Stimulated activated CD8-positive, alpha-beta memory T cell treated with anti-CD3 and anti-CD28 coated beads, Interleukin-7, amount 100 ng/mL, for 1 hour (primary cell): ENCODE measurements at places on chromosomes 7 and 10.

DNA sequence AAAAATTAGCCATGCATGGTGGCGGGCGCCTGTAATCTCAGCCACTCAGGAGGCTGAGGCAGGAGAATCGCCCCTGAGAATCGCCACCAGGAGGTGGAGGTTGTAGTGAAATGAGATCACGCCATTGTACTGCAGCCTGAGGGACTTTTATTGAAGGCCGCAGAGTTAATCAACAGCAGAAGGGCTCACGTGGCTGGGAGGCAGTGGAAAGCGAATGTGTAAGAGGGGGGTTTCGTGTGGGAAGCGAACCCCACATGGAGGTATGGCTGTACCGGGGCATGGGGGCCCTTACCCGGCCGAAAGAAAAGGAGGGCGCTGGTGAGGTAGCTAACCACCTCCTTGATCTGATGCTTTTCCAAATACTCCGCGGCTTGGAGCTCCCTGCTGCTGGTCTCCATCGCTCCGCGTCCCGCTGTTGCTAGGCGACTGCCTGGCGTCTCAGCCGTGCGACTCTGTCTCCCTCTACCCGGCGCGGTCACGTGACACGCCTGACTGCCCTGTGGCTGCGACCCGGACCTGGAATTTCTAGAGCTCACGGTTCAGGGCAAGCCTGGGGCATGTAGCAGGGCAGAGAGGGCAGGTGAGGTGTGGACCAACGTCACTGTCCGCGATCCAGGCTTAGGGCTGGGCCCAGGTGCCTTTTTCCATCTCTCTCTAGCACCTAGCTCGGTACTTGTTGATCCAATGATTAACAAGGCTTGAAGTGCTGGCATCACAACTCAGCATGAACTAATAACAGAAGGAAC, at the start of gene EFCAB10:
Gene EFCAB10, minus strand, starts transcription at position 428 of the 746 bp plus-strand sequence. Its CDS starts 30 bp downstream, at position 398.
- no peak for DNase-seq

- DNase-seq = no peak
These were observed 41.7 kb downstream of the COBL start for GRCh38 chr7:51274955-51275354.

GRCh38 chr7:158584407-158584806, 3.2 kb downstream of the PTPRN2 start:
- no peak for DNase-seq

- DNase-seq = no peak
These were observed 17.4 kb downstream of the ADGRA1 start for GRCh38 chr10:133104963-133105640.

GRCh38 chr7:83947260-83947659, 247.3 kb downstream of the SEMA3A start:
- no peak for DNase-seq

GRCh38 chr10:95663496-95663895, 7.0 kb upstream of the ALDH18A1 start:
- DNase-seq = no peak

GRCh38 chr7:147878912-147879661, 711.5 kb upstream of the C7orf33 start:
- no peak for DNase-seq

GRCh38 chr10:48602401-48603135, 2.3 kb downstream of the ARHGAP22 start:
- no peak for DNase-seq

- no peak for DNase-seq
These were observed 482.9 kb upstream of the AKR1E2 start for GRCh38 chr10:4343091-4343490.

- DNase-seq = no peak
These were observed 172.2 kb downstream of the CDK14 start for GRCh38 chr7:90768301-90768700.

DNA sequence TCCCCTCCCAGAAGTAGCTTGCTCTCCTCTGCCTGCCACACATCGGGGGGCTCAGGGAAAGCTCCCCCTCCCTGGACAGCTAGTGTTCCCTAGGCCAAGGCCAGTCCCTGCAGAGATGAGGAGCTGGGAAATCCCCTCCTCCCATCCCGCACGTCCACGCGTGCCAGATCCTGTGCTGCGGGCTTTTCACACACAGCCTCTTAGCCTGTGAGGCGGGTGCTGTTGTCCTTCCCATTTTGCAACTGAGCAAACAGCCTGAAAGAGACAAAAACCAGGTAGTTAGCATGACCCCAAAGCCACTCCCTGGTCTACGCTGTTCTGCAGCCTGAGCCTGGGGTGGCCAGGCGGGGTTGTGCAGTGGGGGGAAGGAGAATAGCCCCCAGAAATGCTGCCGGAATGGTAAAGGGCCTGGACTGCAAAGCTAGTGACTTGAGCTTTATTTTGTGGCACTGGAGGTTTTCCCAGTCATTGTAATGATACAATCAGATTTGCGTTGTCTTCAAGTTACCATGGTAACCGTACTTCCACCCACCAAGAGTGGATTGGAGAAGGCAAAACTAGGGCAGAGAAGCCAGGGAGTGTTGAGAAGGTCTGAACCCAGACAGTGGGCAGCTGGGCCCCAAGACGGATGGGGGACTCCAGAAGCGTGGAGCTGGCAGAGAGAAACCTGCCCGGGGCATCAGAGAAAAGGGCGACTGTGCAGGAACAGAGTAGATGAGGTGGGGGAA, 98.6 kb upstream of the KCTD7 start:
- no peak for DNase-seq

DNA sequence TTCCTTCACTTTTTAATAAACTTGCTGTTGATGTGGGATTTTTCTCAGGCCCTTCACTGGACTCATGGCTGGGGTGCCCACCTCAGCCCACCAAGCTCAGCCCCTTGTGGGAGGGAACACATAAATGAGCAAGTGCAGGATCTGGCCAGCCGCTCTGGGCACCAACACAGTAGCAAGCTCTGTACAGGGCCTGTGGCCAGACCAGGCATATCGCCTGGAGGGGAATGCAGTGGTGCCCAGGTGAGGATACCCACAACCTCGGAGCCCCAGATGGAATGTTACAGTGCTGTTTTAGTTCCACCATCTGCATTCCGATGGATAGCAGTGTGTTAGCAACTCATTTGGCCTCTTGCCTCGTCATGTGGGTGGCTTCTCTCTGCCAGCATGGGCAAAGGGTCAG, 234.6 kb downstream of the PPP1R3A start:
- no peak for DNase-seq

DNA sequence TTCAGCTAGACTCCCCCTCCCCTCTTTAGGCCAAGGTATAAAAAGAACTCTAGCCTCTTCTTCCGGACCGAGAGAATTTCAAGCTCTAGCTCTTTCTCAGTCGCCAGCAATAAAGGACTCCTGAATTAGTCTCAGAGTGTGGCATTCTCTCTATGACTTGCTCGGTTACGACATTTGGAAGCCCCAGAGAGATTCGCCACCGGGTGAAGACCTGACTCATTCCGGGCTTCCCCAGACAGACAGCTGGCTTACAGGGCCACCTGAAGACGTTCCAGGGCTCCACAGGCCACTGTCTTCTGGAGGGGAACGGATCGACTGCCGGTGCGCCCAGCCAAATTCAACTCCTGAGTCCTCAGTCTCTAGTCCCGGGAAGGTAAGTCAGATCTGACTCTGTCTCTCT, at the start of gene AKR1B15:
Gene AKR1B15, plus strand, starts transcription at position 234 of the 400 bp plus-strand sequence. CDS start 15,510 bp downstream, outside the sequence.
- DNase-seq = no peak

GRCh38 chr7:45220846-45221618, 63.4 kb downstream of the RAMP3 start:
- DNase-seq = no peak

- no peak for DNase-seq
These were observed 1004.0 kb downstream of the ANKRD7 start for GRCh38 chr7:119228482-119228881.

GRCh38 chr10:126729314-126729870, 58.9 kb upstream of the C10orf90 start:
- DNase-seq = no peak

- DNase-seq = no peak
These were observed 85.5 kb upstream of the GNA12 start for GRCh38 chr7:2929321-2930201.

GRCh38 chr7:115883629-115884028, 146.9 kb downstream of the TFEC start:
- DNase-seq = no peak

GRCh38 chr7:19919261-19920095, 146.1 kb upstream of the TMEM196 start:
- DNase-seq = no peak

DNA sequence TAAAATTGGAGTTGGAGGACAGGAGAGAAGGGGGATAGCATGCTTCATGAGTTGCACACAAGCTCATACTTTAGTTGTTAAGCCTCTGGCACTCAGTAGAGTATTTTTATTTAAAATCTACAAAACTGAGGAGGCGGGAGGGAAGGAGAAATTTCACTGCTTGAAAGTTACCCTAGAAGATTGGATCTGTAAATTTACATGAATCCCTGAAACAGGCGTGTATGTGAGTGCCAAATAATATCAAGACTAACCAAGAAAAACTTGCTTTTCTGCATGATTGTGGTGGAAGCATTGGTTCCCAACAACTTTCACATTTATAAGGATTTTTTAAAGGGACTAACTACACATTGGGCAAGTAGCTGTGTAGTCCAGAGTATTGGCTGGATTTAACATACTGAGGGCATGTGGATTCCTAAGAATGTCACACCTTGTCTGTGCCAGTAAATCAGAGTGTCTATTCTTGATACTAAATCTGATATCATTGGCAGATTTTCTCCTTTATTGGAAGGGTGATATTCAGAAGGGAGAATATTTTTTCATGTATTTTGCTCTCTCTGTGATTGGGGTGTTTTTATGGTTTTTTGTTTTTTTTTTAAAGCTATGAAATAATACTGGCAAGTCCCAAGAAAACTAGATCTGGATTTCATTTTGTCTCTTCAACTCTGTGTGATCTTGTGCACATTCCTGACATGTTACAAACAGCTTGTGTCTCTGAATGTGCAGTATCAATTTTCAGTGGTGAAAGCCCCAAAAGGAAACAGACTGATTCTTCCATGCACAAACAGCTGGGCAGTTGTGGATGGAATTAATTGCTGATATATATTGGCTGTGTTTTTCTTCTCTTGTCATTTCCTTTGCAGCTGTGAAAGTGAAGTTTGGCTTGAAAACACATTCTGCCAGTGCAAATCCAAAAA, 67.2 kb downstream of the ADD3 start:
- DNase-seq = no peak

GRCh38 chr7:129906700-129907099, 46.1 kb downstream of the UBE2H start:
- DNase-seq = no peak

- no peak for DNase-seq
These were observed 493.5 kb downstream of the DNAJB6 start for GRCh38 chr7:157830331-157830730.

DNA sequence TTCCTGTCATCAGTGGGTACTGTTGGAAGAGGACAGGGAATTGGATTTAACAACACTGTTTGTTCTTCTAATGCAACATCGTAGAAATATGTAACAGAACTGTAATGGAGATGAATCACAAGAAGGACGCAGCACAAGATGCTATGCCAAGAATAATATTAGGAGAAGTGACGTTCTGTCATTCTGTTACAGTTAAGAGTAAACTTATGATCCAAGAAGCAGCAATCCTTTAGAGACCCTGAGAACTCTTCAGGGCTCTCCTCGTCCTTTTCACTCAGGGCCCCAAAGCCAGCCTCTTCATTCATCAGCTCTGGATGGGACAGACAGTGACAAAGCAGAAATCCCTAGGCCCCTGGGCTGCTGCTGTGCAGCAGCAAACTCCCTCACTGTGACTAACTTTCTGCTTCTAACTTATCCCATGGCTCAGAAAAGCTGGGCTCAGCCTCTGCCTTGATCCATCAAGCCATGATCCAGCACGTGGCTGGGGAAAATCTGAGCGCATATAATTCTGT, 8.7 kb upstream of the IL6 start:
- no peak for DNase-seq

DNA sequence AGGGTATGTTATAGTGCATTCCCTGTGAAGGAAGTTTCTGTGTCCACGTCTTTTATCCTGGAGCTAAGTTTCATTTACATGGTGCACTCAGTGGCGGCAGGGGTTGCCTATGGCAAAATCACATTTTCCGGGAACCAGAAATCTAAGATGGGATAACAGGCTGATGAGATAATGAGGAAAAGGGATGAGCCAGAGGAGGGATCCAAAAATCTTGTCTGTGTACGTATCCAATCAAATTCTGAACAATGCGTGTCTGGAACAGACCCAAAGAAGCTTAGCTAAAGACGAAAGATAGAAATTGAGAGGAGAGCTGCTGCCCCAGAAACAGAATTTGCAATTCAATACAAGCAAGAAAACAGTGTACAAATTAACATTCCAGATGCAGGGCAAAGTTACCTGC, 16.1 kb downstream of the LANCL2 start:
- no peak for DNase-seq

DNA sequence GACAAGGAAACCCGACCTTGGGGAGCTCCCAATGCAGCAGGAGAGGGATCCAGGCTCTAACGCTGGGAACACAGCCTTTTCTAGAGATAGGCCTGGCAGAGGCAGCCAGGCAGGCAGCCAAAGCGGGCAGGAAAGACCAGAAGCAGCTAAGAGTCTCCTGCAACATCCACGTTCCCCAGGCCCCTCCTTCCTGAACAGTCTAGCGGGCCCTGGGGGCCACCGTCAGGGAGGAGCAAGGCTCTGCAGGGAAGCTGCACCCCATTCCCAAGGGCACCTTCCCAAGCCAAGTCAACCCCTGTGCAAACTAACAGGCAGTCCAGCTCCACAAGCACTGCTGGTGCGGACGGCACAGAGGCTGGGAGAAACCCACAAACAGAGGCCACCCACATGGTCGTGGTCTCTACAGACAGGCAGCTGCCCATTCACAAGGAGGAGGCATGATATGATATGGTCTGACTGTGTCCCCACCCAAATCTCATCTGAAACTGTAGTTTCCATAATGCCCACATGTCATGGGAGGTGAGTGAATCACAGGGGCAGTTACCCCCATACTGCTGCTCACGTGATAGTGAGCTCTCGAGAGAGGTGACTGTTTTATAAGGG, 115.7 kb downstream of the MAD1L1 start:
- DNase-seq = no peak

DNA sequence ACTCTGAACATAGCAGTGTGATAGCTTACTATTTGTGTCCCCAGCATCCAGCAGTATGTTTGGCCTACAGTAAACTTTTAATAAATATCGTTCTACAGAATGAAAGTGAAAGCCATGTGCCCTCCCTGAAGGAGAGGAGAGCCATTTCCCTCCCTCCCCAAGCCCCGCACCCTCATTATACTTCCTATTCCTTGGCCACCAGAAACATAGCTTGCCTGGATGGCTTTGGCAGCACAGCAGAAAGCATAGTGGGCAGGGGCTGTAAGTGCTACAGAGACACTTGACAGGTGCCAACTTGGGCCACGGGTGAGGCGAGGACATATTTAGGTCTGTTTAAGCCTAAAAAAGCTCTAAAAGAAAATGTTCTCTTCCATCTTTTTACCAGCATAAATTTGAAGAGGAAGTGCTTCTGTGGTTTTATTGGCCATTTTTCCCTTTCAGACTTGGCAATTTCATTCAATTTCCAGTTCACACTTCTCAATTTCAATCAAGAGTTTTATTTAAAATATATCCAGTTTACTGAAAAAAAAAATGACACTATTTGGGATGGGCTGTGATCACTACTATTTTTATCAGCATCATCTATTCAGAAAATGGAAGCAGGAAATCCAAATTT, 12.7 kb downstream of the HHEX start:
- DNase-seq = no peak
